ENCODE measurements at places on chromosomes 12 and 14.

DNA sequence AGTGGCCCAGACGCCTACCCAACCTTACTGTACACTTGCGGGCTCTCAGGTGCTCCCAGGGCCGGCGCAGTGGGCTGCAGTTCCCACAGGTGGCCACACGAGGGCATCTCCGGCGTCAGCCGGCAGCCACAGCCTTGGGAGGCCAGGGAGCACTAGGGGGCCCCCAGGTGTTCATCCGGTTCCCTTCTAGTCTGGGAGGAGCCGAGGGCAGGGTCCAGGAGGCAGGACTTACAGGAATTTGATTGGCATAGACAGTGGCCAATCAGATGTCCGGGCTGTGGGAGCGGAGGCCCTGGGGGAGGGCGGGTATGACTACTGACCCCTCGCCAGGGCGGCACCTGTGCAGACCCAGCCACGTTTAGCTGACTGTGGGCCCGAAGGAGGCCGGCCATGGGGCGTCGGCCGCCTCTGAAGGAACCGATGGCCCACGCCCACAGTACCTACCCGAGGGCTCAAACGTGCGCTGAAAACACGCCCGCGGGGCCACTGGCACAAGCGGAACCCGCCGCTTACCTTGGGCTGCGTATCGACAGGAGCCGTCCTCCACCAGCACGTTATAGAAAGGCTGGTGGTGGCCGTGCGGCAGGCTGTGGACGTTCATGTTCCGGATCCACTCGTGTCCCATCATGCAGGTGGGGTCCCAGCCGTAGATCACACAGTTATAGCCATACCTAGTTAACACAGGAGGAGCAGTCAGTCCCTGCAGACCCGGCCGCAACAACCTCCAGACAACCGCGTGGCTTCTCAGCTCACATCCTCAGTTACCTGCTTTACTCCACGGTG, 34.8 kb downstream of the FBXO21 start:
- peak; percentile 30 for DNase-seq

DNA sequence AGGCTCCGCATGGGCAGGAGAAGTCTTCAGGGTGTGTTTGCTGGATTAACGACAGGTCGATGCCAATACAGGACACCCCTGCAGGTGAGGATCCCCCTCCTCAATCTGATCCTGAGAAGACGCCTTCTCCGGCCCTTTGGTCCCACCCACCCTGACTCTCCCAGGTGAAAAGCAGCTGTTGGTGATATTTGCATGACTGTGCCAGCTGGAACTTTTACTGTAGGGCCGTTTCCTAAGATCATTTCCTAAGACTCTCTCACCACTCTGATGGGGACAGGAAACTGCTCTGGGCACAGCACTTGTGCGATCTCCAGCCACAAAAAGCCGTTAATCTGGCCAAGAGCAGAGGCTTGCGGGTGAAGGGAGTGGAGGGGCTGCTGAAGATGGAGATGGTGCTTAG, 16.8 kb upstream of the EIF5 start:
- no peak for DNase-seq

DNA sequence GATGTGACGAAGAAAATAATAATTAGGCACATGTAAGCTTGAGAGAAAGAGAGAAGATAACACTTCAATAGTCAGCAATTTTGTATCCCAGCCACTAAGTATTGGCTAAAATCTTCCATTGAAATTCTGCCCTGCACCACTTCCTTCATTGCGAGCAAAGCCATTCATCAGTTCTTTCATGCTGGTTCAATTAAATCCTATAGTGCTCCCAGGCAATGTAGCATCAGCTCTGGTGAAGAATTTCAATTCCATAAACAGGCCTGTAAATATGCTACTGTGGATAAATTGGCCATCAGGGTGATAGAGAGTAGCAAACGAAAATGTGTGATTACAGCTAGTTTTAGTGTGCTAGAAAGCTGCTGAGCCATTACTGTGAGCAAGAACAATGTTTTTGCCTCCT, 24.7 kb downstream of the RPL10L start:
- DNase-seq = no peak

DNA sequence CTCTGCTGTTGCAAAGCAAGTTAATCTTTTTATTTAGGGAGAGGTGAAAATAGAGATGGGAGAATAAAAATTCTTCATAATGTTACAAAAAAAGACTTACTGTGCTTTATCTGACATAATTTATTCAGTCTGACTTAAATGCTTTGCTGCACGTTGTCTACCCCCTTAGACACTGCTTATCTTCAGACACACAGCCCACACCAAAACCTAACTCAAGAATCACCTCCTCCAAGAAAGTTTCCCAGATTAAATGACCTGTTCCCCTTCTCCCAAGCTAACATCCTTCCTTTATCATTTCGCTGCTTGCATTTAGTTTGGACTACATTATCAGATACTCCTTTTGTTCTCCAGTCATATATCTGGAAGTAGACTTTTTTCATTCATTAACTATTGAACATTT, 3.8 kb downstream of the OSBPL8 start:
- DNase-seq = no peak

GRCh38 chr12:14216405-14217294, 148.8 kb upstream of the ATF7IP start:
- DNase-seq = no peak

DNA sequence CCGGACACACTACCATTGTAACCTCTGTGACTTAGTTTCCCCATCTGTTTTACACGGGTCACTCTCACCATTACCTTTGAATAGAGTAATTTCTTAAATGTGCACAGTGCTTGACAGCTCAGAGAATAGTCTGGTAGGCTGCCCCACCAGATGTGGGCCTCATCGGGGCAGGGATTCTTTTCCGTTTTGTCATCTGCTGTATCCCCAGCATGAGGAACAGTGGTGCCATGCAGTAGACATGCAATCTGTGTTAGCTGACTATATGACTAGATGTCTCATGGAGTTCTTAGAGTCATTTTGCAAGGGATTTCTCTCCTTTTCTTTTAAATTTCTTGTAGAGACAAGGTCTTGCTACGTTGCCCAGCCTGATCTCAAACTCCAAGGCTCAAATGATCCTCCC, 44.9 kb upstream of the PLEKHG3 start:
- DNase-seq = no peak

GRCh38 chr14:56342494-56342942, 224.3 kb downstream of the PELI2 start:
- DNase-seq = no peak

GRCh38 chr14:50741567-50741966, 73.5 kb upstream of the SAV1 start:
- DNase-seq = no peak

DNA sequence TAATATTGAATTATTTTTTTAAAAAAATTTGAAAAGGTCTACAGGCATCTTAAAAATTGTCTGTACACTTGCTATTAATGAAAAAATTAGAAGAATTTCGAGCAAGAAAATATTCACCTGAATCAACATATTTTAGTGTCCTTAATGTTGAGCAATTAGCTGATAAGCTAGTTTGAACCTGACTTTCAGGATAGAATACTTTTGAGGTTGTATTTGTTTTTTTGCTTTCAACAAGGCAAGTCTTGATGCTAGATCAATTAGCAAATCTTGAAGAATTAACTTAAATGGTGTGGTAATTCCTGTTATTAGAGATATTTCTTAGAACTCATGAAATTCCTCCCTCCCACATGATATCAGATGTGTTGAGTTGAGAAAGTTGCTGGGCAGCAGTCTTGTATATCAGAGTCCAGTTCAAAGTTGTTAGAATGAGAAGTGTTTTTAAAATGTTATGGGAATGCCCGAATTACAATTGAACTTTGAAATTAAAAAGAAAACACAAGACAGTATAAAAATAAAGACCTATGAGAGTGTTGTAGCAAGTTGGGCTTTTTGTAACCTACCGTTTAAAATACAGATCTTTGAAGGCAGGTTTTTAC, 119.2 kb downstream of the TRMT5 start:
- DNase-seq = no peak

- DNase-seq = no peak
Observed at GRCh38 chr12:54019924-54020590, 8.2 kb upstream of the HOXC6 start.

DNA sequence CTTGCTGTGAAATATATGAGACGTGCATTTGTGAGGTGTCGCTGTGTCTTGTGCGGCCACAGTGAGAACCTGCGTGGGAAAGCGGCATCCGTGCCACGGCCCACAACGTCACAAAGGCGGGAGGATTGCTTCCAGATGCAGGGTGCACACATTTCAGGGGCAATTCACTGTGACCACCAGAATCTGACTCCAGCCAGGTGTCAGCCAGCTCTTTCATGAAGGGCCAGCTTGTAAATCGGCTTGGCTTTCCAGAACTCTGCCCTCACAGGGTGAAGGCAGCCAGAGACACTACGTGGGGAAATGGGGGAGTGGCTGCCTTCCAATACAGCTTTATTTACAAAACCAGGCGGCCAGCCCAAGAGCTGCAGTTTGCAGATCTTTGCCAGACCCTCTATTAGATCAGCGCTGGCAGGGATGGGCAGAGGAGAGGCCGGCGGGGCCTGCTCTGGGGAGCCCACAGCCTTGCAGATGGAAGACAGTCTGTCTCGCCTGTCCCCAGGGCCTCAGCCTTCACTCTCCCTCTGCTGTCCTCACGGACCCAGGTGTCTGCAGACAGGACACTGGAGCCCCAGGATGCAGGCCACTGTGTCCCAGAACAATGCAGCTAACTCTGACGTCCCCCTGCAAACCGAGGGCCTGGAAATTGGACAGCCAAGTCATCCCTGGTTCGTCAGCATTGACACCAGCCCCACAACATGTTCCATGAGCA, 53.5 kb downstream of the ADGRD1 start:
- DNase-seq = no peak

DNA sequence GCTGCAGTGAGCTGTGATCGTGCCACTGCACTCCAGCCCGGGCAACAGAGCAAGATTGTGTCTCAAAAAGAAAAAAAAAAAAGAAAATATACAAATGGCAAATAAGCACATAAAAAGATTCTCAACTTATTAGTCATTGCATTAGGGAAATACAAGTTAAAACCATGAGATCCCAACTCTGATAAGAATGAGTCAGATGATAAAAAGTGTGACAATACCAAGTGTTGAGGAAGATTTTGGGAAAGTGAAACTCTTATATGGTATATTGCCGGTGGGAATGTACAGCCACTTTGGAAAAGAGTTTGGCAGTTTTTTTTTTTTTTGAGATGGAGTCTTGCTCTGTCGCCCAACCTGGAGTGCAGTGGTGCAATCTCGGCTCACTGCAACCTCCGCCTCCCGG, 7.6 kb upstream of the PRPF40B start:
- no peak for DNase-seq

GRCh38 chr14:68111097-68111852, 291.7 kb downstream of the RAD51B start:
- no peak for DNase-seq

DNA sequence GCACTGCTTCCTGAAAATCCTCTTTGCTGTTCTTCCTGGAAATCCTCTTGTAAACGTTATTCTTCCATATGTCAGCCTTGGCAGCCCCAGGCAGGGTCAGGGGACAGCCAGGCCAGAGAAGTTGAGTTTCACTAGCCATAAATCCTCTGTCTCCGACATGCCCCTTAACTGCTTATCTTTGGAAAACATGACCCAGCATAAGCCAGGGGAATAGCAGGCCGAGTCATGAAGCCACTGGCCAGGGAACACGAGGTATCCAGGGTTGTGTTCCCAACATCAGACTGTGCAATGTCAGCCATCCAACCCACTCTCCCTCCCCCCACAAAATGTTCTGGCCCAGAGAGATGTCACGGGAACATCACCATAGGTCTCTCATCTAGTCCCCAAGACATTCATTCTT, 453.9 kb downstream of the MED13L start:
- DNase-seq = no peak

DNA sequence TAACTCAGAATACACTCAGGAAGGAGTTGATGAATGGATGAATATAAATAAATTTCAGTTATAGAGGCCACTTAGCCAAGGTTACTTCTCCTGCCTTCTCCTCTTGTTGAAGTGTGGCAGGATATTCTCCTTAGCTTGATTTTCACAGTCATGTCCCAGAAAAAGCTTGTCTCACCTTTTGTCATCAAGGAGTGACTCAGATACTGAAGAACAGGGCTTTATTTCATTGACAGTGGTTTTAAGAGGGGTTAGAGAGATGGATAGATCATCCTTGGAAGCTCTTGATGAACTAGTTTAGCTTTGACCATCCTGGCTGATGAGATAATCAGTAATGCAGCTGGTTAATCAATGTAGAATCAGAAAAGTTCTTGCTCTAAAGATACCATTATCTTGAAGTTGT, 35.0 kb upstream of the CFAP54 start:
- DNase-seq = no peak

DNA sequence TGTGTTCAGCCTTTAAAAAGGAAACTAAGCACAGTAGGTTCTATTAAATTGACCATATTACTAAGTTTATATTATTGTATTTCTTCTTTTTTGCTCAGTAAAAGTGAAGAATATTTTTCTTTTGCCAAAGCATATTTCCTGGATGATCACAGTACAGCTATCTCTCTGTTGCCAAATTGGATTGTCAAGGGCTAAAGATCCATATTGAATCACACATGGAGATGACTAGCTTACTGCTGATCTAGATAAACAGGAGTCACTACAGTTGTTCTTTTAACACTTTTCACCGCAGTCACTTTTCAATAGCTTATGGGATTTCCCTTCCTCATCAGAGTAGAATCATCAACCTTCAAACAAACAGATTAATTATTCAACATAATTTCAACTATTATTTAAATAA, 78.6 kb downstream of the LRRC9 start:
- no peak for DNase-seq

- DNase-seq = no peak
Observed at GRCh38 chr12:108856170-108856427, 1.3 kb downstream of the SSH1 start.

DNA sequence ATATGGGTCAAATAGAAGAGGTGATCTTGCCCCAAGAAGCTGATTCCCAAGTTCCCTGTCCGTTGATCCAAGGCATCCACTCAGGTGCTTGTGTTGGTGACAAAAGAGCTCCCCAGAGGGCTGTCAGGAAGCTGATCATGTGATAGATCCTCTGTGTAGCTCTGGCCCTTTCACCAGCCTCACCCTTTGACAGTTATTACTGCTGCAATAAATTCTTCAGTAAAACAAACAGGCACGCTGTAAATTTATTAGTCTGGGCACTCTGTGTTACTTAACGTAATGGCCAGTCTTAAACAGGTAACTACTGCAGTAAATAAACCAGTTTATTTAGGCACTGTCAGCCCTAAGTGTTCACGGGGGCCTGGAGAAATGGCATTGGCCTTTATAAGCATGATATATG, 473.9 kb downstream of the BCL11B start:
- DNase-seq = no peak

DNA sequence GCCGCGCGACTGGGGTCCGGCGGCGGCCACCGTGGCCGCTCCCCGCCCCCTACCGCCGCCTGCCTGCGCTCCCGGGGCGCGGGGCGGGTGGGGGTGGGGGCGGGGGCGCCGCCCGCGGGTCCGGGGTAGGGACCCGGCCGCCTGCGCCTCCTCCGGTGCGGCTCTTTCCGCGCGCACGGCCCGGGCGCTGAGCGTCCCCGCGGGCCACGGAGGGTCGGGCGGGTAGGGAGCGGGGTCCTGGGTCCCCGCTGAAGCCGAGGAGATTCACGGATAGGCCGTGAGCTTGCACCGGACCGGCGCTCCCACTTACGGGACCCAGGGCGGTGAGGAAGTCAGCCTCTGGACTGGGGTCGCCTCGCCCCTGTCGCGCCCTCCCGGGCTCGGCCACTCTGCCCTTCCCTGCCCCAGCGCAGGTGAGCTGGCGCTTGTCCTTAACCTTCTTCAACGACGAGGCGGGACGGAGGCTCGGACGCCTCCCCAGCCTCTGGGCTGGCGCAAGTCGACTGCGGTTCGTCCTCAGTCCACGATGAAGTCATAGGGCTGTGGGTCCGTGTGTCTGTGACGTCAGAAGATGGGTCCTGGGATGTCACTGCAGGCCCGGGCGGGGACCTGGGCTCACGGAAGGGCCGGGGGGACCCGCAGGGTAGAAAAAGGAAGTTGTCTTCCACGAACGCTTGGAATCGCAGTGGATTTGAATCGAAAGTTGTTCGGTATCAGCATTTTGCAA, 514 bp downstream of the FBXO34 start:
- peak; percentile 31 for DNase-seq

All from stimulated activated CD8-positive, alpha-beta memory T cell treated with anti-CD3 and anti-CD28 coated beads, Interleukin-2, amount 100 ng/mL, for 1 hour (primary cell).